Thymus (tissue), 14 donors: ENCODE measurements at places on chromosomes 2 and 18. TPM values are rescaled to one million over a fixed set of nuclear protein-coding genes. Genes with fewer than 3 reads are reported as not detected.

Gene EML6
- total RNA-seq, result 1.2 TPM

Gene SH3BP4
- total RNA-seq, result 6.2 TPM

- H3K27ac ChIP-seq, result no peak overlapping the region
- H3K36me3 ChIP-seq, result peaks cover 13% of the 10 kb centered on the region
- H3K4me1 ChIP-seq, result no peaks in the 10 kb centered on the region
- no peak for DNase-seq
- H3K4me3 ChIP-seq, result no peak overlapping the region
- no peaks in the 10 kb centered on the region for H3K27me3 ChIP-seq
These were observed 84.5 kb downstream of the ANKRD12 start for GRCh38 chr18:9221040-9221439.

GRCh38 chr2:206045251-206045650 lies 40.7 kb downstream of the INO80D start:
- H3K4me1 ChIP-seq, result no peaks in the 10 kb centered on the region
- peaks cover 12% of the 10 kb centered on the region for H3K36me3 ChIP-seq
- no peak for DNase-seq
- no peaks in the 10 kb centered on the region for H3K27me3 ChIP-seq

DNA sequence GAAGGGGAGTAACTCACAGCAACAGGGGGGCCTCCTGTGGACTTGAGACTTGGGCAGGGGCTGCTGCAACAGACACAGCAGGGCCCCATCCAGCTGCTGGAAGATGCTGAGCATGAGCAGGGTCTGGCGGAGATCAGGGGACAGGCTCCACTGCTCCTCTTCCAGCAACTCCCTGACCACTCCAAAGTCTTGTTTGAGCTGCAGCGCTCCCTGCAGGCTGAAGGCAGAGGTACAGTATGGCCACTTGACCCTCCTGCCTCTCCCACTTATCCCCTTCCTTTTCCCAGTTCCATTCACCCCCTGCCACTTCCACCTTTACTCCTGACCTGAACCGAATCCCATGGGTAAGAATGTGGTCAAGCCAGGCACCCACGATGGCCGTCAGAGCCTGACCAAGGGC lies 2.4 kb upstream of the MRPL53 start:
- H3K27ac ChIP-seq, result no peak overlapping the region
- H3K36me3 ChIP-seq, result peaks cover 43% of the 10 kb centered on the region
- H3K27me3 ChIP-seq, result no peaks in the 10 kb centered on the region

DNA sequence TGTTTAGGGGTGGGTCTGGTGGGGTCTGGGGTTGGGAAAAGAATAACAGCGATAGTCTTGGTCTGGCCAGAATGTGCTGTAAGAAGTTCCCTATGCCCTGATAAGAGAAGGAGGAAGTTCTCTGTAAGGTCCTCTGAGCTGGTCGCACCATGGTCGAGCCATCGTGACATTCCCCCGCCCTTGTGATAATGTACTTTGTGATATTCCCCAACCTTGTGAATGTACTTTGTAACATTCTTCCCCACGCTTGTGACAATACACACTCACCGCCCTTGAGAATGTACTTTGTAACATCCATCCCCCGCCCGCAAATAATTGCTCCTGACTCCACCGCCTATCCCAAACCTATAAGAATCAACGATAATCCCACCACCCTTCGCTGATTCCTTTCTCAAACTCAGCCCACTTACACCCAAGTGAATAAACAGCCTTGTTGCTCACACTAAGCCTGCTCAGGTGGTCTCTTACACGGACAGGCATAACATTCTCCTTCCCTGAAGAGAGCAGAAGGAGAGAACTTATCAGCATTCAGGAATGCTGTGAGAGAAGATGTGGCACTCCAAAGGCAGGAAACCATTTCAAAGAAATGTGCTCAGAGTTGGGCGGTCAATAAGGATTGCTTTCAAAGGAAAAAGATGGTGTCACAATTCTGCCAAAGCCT lies 17.8 kb upstream of the DUSP19 start:
- H3K27ac ChIP-seq, result no peak overlapping the region
- no peak overlapping the region for H3K4me3 ChIP-seq
- no peaks in the 10 kb centered on the region for H3K4me1 ChIP-seq
- H3K36me3 ChIP-seq, result no peaks in the 10 kb centered on the region
